ENCODE measurements at places on chromosomes 7 and 10.

- DNase-seq = no peak
These were observed 14.2 kb downstream of the TFR2 start for GRCh38 chr7:100627238-100627549.

GRCh38 chr10:336247-336646 lies 201.0 kb downstream of the ZMYND11 start:
- DNase-seq = no peak

DNA sequence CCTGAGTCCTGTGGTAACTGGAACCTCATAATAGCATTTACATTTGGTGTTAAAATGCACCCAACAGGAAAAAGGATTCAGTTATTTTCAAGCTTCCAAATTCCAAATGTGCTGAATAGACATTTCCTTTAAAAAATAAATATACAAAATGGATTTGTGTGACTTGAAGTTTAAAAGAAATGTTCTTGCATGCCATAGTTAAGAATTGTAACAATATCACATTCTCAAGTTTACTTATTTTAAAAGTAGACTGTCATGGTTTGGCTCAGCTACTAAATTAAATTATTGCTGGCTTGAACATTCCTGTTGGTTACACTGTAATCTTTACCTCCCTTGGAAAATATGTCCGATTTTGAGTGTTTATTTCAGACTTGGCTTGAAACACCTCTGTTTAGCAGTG lies 31.5 kb downstream of the BICC1 start:
- DNase-seq = no peak

DNA sequence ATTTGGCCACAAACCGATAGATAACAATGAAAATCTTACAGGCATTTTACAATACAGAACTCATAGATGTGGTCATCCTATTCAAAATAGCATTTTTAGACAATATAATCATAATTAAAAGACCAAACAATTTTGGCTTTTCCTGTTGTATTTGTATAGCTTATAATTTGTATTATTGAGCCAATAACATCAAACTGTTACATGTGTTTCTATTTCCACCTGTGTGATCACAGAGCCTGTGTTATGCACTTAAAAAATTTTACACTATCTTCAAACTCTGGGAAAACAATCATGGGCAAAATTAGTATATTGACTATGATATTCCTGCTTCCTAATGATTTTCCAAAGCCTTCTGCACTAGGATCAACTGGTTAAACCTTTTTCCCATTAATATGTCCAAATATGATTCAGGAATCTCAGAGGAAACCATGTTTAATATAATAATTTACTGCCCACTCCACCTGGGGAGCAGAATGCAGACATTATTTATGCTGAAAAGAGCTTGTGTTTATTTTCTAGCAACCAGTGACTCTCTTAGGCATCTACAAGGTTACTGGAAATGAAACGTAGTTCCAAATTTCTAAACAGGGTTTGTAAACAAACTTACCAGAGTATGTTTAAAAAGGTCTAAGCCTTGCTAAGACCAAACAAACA lies 1.7 kb downstream of the RHOBTB1 start:
- DNase-seq = no peak

GRCh38 chr7:150382123-150382843 lies 3.2 kb downstream of the ZNF775 start:
- no peak for DNase-seq

GRCh38 chr7:1297017-1297960 lies 64.6 kb downstream of the UNCX start:
- no peak for DNase-seq

GRCh38 chr10:120208488-120208887 lies 248.5 kb upstream of the PLPP4 start:
- no peak for DNase-seq

DNA sequence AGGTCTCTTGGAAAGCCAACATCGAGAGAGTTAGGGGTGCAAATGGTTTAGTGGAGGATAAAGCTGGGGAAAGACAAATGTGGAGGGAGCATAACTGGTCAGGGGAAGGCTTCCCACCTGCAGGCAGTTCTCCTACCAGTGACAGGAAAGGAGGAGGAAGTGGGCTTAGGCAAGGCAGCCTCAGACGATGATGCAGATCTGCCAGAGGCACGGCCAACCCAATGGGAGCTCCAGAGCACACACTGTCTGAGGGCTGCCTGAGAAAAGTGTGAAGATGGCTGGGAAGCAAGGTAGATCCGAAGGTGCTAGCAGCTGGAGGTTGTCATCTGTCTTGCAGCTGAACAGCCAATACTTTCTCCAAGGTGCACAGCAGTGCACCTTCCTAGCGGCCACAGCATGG lies 178.8 kb downstream of the C7orf25 start:
- DNase-seq = no peak

DNA sequence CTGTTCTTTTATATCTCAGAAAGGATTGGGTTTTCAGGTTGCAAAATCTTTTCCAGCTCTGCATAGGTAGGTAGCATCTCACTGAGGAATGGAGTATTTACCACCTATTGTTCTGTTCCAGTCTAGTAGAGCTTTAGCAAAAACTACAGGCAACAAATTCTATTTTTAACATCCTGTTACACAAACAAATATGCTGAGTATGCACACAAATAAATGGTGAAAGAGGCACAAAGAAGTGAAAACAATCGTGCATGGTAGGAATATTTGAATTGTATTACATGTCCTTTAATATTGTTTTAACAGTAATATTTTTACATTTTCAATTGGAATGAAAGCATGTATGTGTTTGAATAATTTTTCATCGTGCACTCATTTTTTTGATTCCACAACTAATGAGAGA lies 14.5 kb upstream of the MIOS start:
- DNase-seq = no peak

DNA sequence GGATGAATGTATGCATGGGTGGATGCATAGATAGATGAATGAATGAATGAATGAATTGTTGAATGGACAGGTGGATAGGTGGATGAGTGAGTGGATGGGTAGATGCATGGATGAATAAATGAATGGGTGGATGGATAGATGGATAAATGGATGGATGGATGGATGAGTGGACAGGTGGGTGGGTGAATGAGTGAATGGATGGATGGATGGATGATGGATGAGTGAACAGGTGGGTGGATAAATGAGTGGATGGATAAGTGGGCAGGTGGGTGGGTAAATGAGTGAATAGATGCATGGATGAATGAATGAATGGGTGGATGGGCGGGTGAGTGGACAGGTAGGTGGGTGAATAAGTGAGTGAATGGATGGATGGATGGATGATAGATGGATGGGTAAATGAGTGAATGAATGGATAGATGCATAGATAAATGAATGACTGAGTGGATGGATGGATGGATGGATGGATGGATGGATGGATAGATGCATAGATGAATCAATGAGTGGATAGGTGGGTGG lies 72.6 kb downstream of the MYL10 start:
- no peak for DNase-seq

DNA sequence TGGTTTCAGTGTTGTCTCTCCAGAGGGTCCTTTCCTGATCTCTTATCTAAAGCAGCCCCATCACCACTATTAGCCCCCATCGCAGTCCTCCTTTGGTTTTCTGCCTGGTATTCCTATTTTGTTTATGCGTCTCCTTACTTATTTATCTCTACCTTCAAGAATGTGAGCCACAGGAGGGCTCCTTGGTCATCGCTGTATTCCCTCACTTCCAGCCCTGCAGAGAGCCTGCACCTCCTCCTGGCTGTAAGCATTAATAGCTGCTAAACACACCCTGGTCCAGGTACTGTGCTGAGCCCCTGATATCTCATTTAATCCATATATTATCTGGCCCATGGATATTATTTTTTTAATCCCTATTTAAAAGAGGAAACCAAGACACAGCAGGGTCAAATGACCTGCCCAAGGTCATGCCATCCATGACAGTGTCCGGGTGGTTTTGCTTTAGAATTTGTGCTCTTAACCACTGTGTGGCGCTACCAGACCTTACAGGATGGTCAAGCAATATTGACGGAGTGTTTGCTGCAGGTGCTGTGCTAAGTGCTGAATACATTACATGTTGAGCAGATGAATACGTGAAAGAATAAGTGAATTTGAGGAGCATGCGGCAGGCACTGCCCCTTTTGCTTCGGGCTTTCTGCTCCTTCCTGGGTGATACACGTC lies 227.2 kb downstream of the ADAM12 start:
- DNase-seq = no peak

- DNase-seq = no peak
These were observed 63.4 kb upstream of the AQP1 start for GRCh38 chr7:30848121-30848855.

DNA sequence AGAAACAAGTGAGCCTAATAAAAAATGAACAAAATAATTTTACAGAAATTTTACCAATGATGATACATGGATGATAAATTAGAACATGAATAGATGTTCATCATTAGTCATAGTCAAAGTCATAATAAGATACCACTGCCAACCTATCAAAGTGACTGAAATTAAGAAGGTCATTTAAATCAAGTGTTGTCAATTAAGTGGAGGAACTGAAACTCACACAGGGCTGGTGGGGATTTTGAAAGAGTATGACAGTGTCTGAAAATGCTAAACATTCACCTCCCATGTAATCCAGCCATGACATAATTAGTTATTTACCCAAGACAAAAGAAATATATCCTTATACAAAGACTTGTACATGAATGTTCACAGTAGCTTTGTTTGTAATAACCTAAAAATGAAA lies 57.1 kb upstream of the DYNC1I1 start:
- DNase-seq = no peak

DNA sequence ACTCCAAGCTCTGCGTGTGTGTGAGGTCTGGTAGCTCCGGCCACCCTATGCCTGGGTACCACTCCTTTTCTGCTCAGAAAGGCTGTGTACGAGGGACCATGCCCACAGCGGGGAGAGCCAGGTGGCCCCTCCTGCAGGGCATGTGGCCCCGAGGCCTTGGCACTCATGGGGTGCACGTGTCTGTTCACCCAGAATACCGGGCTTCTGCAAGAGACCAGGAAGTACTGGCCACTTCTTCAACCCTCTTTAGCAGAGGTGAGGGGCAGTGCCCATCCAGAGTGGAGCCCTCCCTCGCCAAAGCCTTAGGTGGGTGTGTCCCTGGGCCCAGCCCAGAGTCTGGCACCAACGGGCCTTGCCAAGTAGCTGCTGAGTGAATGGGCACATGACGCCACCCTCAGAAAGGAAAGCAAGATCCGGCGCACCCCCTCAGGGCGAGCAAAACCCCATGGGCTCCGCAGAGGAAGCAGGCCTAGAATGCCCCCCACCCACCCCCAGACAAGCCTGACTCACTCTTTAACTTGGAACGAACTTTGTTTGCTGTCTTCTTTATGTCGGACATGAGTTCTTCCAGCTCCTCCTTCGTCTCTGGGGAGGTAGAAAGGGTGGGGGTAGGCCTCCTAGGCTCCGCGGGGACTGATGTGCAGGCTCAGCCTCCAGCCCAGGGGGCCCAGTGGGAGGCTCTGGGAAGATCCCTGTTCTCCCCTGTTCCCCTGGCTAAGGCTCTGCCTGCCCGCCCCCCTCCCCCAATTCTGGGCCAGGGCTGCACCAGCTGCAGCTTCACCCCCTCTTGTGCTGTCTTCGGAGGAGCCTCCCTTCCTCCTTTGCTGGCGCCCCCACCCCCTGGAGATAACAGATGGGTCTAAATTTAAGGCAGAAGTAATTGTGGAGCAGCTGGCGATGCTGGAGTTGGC lies 14.6 kb downstream of the STX1A start:
- DNase-seq = no peak

- no peak for DNase-seq
These were observed 46.4 kb downstream of the DENND2A start for GRCh38 chr7:140594131-140594691.

DNA sequence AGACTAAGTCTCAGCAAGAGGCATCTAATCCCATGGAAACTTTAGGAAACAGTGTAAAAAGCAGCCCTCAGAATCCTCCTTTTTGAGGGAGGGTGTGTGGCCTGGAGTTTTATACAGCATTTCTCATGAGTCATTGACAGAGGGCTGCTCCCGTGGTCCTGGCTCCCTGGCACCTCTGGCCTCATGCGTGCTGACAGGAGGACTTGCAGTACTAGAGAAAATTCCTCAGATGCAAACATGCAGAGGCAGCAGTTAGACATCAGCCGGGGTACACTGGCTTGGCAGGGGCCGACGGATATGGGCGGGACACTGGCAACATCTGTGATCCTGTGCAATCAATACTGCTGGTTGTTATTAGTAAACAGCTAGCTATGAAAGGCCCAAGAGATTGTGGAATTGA lies 925.1 kb upstream of the CELF2 start:
- no peak for DNase-seq

DNA sequence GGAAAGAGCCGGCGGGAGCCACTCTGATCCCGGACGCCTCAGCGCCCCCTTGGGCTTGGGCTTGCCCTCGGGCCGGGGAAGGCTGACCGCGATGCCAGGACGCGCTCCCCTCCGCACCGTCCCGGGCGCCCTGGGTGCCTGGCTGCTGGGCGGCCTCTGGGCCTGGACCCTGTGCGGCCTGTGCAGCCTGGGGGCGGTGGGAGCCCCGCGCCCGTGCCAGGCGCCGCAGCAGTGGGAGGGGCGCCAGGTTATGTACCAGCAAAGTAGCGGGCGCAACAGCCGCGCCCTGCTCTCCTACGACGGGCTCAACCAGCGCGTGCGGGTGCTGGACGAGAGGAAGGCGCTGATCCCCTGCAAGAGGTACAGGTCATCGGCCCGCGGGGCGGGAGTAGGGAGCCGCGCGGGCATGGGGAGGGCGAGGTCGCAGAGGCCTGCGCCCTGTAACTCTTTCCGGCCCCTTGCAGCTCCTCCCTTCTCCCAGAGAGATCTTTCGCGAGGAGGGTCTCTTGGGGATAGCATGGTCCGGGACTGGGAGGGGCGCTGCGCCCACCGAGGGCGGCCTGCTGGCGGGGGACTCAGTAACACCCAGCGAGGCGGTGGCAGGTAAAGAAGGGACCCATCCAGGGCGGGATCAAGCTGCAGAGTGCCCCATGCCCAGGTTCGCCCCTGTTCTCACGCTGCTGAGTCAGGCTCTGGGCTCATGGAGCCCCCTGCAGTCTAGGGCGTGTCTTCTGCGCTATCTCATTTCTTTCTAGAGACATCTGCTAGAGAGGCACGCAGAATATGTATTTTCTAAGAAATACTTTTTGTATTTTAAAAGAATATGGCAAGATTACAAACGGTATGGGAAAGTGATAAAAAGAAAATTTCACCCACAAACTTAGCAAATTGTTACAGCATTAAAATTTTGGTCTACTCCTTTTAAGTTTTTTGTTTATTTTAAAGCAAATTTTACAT lies 687 bp downstream of the EPDR1 start:
- DNase-seq = no peak

- no peak for DNase-seq
These were observed 22.1 kb downstream of the GNA12 start for GRCh38 chr7:2821842-2822507.

DNA sequence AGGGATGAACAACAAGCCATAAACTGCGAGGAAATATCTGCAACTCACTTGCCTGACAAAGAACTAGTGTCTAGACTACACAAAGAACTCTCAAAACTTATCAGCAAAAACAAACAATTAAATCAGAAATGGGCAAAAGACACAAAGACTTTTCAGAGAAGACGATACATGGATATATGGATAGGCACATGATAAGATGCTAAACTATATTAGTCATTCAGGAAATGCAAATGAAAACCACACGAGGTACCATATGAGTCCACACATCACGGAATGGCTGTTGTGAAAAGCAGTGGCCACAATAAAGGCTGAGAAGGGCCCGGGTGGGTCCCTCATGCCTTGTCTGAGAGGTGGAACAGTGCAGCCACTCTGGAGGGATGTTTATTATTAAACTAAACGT lies 267.8 kb downstream of the WDR37 start:
- DNase-seq = no peak

- no peak for DNase-seq
These were observed 148.7 kb downstream of the BBS9 start for GRCh38 chr7:33278095-33278494.
